ENCODE measurements at places on chromosomes 16 and 17. TPM values are rescaled to one million over a fixed set of nuclear protein-coding genes. Genes with fewer than 3 reads are reported as not detected.

DNA sequence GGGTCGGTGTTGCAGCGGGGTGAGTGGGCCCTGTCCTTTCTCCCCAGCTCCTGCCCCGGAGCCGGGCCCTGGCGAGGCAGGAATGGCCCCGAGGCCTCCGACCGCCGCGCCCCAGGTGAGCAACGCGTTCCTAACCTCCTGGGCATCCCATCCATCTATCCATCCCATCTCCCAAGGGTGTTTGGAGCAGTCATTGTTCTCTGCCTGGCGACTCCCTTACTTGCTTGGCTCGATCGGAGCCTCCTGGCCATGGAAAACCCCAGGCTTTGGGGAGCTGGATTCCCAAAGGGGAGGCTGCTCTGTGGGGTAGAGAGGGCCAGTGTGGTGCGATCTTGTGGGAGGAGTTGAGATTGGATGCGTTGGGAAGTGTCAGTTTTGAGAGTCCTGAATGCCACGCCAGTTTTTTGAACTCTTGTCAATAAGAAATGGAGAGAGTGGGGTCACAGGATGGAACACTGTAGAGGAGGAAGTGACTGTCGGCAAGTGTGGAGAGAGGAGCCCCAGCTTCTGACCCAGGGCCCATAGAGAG, 684 bp downstream of the ZFP90 start:
- peak overlapping the region; percentile 86 for H3K4me3 ChIP-seq
- no peaks in the 10 kb centered on the region for H3K36me3 ChIP-seq
- H3K27me3 ChIP-seq, result no peaks in the 10 kb centered on the region

Gene PDIA2
- 517 TPM for total RNA-seq

DNA sequence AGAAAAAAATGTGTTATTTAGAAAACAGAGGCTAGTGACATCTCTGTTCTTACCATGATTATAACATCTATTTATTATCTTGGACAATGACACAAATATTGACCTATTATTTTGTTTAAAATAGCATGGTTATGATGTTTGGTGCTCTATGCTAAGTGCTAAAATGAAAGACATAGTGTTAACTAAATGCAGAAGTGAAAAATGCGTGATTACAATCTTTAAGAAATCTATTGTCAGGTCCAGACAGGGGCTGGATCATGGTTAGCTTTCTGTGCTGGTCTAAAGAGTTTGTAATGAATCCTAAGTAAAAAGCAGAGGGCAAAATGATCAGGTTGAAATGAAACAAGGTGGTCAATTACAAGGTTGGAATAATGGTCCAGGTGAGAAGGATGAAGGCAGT, 622 bp upstream of the KRT28 start:
- no peaks in the 10 kb centered on the region for H3K36me3 ChIP-seq
- no peaks in the 10 kb centered on the region for H3K4me1 ChIP-seq
- H3K27ac ChIP-seq, result no peak overlapping the region

DNA sequence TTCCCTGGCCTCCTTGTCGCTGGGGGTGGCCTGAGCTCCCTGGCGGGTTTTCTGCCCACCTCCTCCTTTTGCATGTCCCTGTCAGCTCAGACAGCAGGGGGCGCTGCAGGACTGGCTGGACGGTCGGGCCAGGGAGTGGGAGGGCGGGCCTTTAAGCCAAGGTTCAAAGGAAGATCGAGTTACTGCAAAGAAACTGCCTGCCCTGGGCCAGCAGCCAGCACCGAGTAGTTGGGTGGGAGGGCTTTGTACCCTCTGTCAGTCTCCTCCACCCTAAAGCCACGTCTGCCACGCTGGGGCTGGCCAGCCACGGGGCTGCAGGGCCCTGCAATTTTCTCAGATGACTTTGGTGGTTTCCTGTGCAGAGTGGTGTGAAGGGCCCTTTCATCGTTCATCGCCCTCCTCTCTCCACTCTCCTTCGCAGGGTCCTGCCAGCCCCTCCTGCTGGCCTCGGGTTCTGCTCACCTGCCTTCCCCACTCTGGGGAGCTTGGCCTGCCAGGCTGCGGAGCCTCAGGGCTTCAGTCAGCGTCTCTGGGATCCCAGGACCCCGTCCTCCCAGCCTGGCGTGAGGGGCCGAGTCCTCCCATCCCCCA, 12.3 kb downstream of the GPR142 start:
- H3K27ac ChIP-seq, result no peak overlapping the region
- no peak overlapping the region for H3K4me3 ChIP-seq
- peak; percentile 95 for DNase-seq

DNA sequence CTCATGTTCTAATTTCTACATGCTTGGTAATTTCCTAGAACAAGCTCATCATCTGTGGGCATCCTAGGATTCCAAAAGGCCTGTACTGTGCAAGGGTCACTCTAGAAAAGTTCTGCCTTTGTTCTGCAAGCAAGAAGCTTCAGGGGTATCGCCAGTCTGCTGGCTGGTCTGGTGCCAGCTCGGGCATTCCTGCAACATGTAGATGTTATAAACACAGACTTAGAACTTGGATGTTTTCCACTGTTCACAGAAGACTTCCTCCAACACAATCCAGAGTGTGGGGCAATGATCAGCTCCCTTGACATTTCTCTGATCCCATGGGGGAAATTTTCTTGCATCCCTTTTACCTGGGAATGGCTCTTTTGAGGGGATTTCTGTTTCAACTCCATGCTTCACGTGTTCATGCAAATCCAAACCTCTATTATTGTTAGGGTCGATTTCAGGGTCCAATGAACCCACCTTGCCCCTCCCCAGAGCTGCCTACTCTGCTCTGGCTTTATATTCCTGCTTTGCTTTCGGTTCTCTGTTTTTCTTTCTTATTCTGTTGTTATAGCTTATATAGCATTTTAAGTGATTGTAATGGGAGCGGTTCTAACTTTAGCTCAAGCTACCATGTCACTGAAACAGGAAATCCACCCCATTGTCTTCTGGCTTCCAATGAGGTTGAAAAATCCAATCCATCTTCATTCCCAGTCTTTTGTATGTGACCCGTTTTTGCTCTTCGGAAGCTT, 25.3 kb downstream of the UBE2O start:
- H3K4me1 ChIP-seq, result peaks cover 4% of the 10 kb centered on the region
- H3K27ac ChIP-seq, result no peak overlapping the region
- H3K27me3 ChIP-seq, result no peaks in the 10 kb centered on the region

DNA sequence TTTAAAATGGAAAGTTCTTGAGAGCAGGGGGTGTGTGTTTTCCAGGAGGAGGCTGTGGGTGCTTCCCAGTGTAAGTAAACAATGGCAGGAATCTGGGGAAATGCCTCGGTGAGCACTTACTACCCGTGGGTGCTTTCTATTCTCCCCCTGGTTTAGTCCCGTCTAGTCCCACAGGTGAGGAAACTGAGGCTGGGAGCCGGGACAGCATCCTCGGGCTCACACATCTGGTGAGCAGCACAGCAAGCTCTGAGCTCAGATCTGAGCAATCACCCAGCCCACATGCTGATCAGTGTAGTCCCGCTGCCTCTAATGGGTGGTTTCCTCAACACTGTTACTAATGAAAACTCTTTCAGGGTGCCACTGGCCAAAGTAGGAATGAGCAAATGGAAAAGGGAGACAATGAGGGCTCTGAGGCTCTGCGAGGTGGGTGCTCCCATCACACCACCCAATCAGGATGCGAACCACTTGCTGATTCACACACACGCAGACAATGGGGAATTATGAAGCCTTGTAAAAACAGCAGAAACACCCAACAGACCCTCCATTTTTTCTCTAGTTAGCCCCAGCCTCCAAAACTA, 202.6 kb downstream of the PARN start:
- no peaks in the 10 kb centered on the region for H3K36me3 ChIP-seq
- DNase-seq, result no peak
- H3K4me1 ChIP-seq, result no peaks in the 10 kb centered on the region
- no peak overlapping the region for H3K27ac ChIP-seq

Gene ZFP1
- total RNA-seq, result 1.6 TPM

GRCh38 chr16:23119570-23119969, 29.7 kb downstream of the USP31 start:
- no peak overlapping the region for H3K27ac ChIP-seq
- no peaks in the 10 kb centered on the region for H3K27me3 ChIP-seq
- H3K4me3 ChIP-seq, result no peak overlapping the region
- peaks cover under 1% of the 10 kb centered on the region for H3K4me1 ChIP-seq

- H3K36me3 ChIP-seq, result peaks cover 3% of the 10 kb centered on the region
- DNase-seq, result no peak
- H3K4me3 ChIP-seq, result no peak overlapping the region
- H3K27me3 ChIP-seq, result no peaks in the 10 kb centered on the region
Measured at GRCh38 chr16:31067342-31067741, 6.7 kb downstream of the ZNF668 start.

Gene ATP1B2
- 0.78 TPM for total RNA-seq

Gene RCVRN
- not detected for total RNA-seq

DNA sequence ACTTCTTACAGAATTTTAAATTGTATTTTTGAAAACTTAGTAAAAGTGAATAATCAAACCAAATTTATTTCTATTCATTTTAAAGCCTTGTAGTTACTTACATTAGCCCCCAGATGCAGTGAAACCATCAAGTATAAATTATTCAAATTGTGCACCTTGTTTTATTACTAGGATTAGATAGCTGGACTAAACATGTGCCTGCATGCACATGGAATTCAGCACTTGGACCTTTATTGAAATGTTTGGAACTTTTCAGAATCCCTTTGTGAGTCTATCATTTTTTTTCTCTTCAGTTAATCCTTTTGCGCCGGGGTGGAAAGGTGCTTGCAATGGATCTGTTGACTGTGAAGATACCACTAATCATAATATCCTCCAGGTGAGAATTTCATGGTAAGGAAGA, 4.7 kb downstream of the ZPBP2 start:
- H3K4me1 ChIP-seq, result no peaks in the 10 kb centered on the region
- no peak for DNase-seq
- H3K36me3 ChIP-seq, result no peaks in the 10 kb centered on the region

GRCh38 chr16:85172455-85173145, 60.3 kb upstream of the CIBAR2 start:
- H3K27me3 ChIP-seq, result no peaks in the 10 kb centered on the region
- no peak overlapping the region for H3K4me3 ChIP-seq
- DNase-seq, result peak; percentile 81
- H3K27ac ChIP-seq, result peak overlapping the region; percentile 37
- H3K4me1 ChIP-seq, result peaks cover 63% of the 10 kb centered on the region
- no peaks in the 10 kb centered on the region for H3K36me3 ChIP-seq

DNA sequence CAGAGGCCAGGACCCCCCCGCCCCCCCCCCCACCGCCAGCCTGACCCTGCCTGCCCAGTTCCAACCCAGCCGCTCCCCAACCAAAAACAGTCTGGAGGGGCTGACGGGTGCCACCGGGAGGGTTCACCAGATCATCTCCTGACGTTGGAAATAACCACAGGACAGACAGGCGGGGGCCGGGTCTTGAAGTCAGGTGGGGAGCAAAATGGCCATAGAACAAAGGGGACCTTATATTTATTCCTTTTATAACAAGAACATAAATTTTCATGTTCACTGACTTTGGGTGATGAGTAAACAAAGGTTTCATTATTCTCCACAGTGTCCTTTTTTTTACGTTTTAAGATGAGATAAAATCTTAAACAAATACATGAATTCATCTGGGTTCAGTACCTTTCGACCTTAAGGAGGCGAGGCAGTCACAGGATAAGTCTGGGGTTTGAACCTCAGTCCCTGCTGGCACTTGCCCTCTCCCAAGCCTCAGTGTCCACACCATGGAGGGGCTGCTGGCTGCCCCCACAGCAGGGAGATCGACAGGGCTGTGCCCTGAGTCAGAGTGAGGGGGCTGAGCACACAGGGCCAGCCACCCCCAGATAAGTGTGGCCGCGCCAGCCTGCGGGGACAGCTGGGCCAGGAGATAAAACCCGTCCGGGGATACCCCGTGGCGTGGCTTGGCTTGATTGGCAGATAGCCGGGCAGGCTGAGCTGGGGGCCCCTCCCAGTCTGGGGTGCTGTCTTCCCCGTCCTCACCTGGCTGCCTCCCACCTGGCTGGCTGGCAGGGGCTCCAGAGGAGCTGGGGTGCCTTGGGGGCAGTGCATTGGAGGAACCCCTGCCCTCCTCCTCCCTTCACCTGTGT, 15.0 kb downstream of the SLC7A5 start:
- H3K27ac ChIP-seq, result peak overlapping the region; percentile 65
- H3K4me1 ChIP-seq, result peaks cover 37% of the 10 kb centered on the region
- no peak for DNase-seq
- no peaks in the 10 kb centered on the region for H3K36me3 ChIP-seq
- H3K4me3 ChIP-seq, result no peak overlapping the region

Gene MMP15
- 22.3 TPM for total RNA-seq

Gene CTRL
- total RNA-seq, result 286 TPM

DNA sequence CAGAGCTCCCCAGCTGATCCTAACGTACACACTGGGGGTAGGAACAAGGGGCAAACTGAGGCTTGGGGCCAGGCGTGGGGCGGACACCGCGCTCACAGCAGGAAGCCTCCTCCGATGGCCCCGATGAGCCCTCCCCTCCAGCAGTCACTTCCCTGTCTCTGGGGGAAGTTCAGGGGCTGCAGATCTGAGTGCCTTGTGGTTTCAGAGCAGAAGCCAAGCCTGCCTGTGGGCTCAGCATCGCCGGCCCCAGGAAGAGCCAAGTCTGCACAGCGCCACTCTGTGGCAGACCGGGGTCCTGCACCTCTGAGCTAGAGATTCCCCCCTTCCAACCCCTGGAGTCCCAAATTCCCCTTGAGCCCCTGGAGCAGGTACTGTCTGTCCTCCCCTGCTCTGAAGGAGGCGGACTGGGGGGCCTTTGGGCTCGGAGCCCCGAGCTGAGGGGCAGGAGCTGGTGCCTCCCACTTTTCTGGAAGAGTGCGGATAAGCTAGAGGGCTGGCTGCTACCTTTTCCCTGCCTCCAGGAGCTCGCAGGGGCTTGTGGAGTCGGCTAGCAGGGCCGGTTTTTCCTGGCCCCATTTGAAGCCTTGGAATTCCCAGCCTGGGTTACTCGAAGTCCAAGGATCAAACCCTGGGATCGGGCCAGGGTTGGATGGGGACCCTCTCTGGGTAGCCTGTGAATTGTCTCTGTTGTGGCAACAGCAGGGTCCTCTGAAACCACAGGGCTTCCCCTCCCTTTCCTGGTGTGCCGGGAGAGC, 2.9 kb downstream of the GSE1 start:
- peak overlapping the region; percentile 99 for H3K27ac ChIP-seq
- no peaks in the 10 kb centered on the region for H3K36me3 ChIP-seq
- H3K4me1 ChIP-seq, result peaks cover 79% of the 10 kb centered on the region
- H3K27me3 ChIP-seq, result no peaks in the 10 kb centered on the region
- H3K4me3 ChIP-seq, result no peak overlapping the region
- DNase-seq, result peak; percentile 76

Gene RHBDL3
- total RNA-seq, result 0.66 TPM

DNA sequence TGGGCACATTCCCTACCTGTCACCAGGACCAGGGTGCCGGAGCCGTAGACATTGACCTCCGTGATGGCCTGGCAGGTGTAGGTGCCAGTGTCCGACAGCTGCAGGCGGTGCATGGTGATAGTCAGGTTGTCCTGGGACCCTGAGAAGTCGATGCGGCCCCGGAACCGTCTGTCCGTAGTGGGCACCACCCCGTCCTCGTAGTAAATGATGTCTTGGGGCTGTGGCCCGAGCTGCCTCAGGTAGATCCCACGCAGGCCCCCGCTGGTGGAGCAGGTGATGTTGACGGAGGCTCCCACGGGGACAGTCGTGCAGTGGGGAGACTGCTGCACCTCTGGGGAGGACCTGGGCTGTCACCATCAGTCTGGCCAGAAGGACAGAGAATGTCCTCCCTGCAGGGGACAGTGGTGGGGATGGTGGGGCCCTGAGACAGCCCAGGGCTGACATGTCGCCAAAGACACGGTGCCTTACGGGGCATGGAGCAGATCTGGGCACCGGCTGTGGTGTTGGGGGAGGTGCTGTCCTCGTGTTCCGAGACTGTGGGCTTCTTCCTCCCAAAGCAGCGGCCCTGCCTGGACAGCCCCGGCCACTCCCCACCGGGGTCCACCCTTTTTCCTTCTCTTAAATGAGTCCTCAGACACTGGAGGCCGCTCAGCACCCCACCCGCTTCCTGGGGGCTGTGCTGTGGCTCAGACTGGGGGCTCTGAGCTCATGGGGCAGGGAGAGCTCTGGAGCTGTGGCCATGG, 586 bp downstream of the CD7 start:
- no peaks in the 10 kb centered on the region for H3K27me3 ChIP-seq
- no peak overlapping the region for H3K27ac ChIP-seq
- H3K4me3 ChIP-seq, result no peak overlapping the region
- peaks cover 7% of the 10 kb centered on the region for H3K4me1 ChIP-seq
- DNase-seq, result no peak

Data from body of pancreas (tissue), 4 donors.